ENCODE measurements at places on chromosomes 12 and 14.

GRCh38 chr12:40986001-40986400 is 202.1 kb upstream of the PDZRN4 start:
- DNase-seq, result no peak

- DNase-seq, result no peak
These were observed 241.2 kb upstream of the FKBP4 start for GRCh38 chr12:2553388-2554126.

GRCh38 chr12:92614502-92614901 is 88.3 kb upstream of the PLEKHG7 start:
- DNase-seq, result no peak

DNA sequence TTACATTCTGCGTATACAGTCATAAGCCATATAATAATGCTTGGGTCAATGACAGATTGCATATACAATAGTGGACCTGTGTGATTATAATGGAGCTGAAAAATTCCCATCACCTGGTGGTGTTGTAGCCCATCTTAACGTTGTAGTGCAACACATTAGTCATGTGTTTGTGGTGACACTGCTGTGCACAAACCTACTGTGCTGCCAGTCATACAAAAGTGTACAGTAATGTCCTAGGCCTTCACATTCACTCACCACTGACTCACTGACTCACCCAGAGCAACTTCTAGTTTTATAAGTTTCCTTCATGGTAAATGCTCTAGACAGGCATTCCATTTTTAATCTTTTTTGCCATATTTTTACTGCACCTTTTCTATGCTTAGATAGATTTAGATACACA is 194.8 kb upstream of the SEL1L start:
- no peak for DNase-seq

DNA sequence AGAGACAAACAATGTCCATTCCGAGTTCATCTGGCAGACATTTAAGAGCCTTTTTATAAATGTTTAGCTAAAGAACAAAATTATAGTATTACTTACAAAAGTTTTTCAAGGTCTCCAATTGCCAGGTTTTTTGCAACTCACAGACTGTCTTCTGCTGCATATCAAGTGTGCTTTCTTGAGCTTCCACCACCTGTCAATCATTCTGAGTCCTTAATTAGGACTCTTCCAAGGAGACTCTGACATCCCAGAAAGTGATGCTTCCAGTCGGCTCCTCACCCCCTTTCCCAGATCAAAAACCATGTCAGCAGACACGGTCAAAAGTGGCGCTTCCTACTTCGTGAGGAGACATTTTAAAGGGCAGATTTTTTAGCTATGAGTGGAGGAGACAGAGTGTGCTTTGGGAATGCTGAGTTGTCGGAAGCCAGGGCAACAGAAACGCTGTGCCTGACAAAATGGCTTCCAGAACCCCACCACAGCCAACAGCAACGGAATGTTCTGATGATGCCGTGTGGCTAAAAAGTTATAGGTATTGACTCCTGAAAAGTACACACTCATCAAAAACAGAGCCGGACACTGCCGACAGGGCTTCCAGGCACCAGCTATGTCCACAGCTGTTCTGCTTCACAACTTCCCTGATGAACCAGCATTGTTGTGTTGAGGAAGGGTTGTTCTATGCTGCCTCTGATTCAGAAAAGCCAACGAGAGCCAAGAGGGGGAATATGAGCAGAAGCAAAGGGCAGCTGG is 116.1 kb upstream of the SLC35F4 start:
- DNase-seq, result no peak

GRCh38 chr12:104929977-104930376 is 28.1 kb downstream of the SLC41A2 start:
- no peak for DNase-seq

DNA sequence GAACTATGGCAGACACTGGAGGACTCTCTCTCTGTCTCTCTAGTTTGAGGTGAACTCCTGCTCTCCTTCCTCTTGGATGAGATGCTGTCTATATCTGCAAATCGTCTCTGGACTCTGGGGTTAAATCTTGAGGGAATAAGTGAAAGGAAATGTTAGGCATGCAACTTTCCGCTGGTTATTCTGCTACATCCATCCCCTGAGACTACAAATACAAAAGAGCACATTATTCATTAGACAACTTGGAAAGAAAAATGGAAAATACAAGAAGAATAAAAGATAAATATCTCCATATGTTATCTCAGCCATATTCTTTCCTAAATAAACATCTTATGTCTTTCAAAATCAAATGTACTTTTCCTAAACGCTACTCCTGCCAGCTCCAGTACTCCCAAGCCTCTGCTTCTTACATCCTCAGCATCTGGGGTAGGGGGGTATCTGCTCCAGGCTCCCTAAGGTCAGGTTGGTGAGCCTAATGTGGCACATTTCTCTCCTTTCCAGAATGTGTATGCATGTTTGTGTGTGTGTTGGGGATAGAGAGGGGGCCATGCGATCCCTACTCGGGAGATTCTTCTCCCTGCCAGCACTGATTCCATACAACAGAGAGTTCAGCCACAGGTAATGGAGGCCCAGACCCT is 102.9 kb upstream of the FSCB start:
- DNase-seq, result no peak

Measured in stimulated activated CD8-positive, alpha-beta memory T cell treated with anti-CD3 and anti-CD28 coated beads, Interleukin-2, amount 100 ng/mL, for 1 hour (primary cell).